ENCODE measurements at places on chromosomes 11 and 22. TPM values are rescaled to one million over a fixed set of nuclear protein-coding genes. Genes with fewer than 3 reads are reported as not detected.

PLEKHA7 gene
- 5.7 TPM for total RNA-seq

PRR33 gene
- total RNA-seq, result 0.12 TPM

SLC29A2 gene
- total RNA-seq, result 6.1 TPM

PTPRCAP gene
- total RNA-seq, result 131 TPM

APOBEC3C gene
- total RNA-seq, result 71.0 TPM

SLC43A1 gene
- total RNA-seq, result 26.0 TPM

TTC36 gene
- 0.52 TPM for total RNA-seq

SLC22A12 gene
- total RNA-seq, result not detected

ACR gene
- total RNA-seq, result not detected

LARGE2 gene
- 0.62 TPM for total RNA-seq

PIH1D2 gene
- 1.2 TPM for total RNA-seq

ZNF215 gene
- total RNA-seq, result 1.5 TPM

CCDC88B gene
- total RNA-seq, result 75.0 TPM
